ENCODE measurements at places on chromosomes 2 and 18.

DNA sequence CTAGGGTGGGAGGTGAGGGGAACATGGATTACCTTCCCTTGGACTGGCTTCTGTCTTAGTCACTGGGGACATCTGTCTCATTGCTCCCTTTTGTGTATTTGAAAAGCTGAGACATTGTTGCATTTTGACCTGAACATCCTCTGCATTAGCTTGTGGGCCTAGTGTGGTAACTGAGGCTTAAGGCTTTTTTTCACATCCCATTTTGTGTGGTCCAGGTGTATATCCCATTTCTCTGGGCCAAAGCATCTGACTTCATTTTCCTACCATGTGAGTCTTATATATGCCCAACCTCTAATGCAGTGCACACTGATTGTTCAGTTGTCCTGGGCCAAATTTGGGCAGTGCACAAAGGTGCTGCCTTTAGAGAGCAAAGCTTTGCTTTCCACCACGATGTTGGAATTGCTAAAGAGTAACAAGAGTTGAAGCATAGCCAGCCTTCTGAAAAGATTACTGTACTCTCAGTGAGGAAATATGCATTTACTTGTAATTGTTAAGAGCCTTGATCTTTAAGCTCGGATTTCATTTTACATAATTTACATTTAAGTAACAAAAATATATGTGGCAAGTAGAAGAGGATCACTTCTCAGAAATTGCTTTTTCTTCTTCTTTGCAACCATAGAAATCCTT, 13.3 kb downstream of the PRKCE start:
- no peaks in the 10 kb centered on the region for H3K27me3 ChIP-seq
- H3K27ac ChIP-seq = no peak overlapping the region

DNA sequence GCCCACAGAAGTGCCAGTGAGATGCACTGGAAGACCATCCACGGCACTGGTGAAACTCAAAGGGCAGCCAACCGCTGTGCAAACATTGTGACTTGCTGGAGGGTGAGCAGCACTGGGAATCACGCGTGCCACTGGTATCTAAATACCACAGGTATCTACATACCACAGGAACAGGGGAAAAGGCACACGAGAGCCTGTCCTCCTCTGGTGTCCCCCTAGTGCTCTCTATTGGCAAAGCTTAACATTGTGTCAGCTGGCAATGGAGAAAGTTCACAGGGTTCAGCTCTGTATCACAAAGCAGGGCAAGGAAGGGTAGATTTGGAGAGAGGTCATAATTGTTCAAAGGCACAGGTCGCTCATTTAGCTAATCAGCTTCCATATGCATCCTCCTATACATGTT, 12.6 kb upstream of the SEC11C start:
- no peaks in the 10 kb centered on the region for H3K36me3 ChIP-seq
- H3K4me3 ChIP-seq = no peak overlapping the region
- H3K27me3 ChIP-seq = no peaks in the 10 kb centered on the region
- no peak for DNase-seq
- H3K4me1 ChIP-seq = no peaks in the 10 kb centered on the region

- DNase-seq = no peak
- no peak overlapping the region for H3K27ac ChIP-seq
- H3K4me1 ChIP-seq = peaks cover 18% of the 10 kb centered on the region
- H3K36me3 ChIP-seq = no peaks in the 10 kb centered on the region
- no peaks in the 10 kb centered on the region for H3K27me3 ChIP-seq
- no peak overlapping the region for H3K4me3 ChIP-seq
Measured at GRCh38 chr2:219545295-219545942, 1.6 kb downstream of the TMEM198 start.

- H3K27me3 ChIP-seq = no peaks in the 10 kb centered on the region
- no peaks in the 10 kb centered on the region for H3K36me3 ChIP-seq
- no peak overlapping the region for H3K4me3 ChIP-seq
- no peaks in the 10 kb centered on the region for H3K4me1 ChIP-seq
- no peak overlapping the region for H3K27ac ChIP-seq
Measured at GRCh38 chr2:143029141-143029540, 100.1 kb upstream of the ARHGAP15 start.

GRCh38 chr2:215904101-215904500, 109.2 kb downstream of the MREG start:
- H3K4me3 ChIP-seq = no peak overlapping the region
- H3K27me3 ChIP-seq = no peaks in the 10 kb centered on the region
- H3K4me1 ChIP-seq = no peaks in the 10 kb centered on the region
- H3K36me3 ChIP-seq = no peaks in the 10 kb centered on the region
- no peak overlapping the region for H3K27ac ChIP-seq
- no peak for DNase-seq
